ENCODE measurements at places on chromosomes 7 and 10.

- no peak for DNase-seq
Measured at GRCh38 chr10:126538439-126539135, 131.9 kb downstream of the C10orf90 start.

DNA sequence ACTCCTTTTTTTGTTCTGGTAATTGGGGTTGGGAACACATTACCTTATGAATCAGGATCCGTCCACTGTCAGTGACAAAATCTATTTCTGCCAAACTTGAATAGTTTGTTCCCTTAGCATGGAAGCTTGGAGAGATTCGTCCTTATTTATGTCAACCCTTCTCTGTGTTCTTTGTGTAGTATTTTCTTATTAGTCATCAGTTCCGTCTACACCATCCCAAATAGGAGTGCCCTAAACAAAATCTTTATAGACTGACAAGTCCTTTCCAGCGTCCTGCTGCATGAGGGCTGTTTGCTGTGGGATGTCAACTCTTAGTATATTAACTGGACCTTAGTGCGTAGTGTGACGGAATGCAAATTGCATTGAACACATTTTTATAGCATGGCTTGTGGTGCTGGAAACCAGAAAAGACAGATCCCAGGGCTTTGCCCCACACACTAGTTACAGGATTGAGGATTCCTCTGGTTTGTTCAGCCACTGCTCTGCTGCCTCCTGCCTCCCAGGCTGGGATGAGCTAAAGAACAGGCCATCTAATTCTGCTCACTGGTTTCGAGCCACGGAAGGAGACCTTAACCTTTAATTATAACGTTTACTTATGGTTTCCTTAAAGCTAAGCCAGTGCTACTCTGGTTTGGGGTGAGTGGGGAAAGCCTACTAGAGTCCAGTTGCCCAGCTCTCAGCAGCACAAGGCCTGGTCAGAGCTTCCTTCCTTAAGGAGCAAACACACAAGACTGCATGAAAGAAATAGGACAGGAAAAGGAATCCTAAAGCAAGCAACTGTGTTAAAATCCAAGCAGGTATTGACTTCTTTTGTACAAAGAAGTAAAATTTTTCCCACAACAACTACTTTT is 194.4 kb downstream of the CCSER2 start:
- DNase-seq, result no peak

GRCh38 chr7:2956526-2957368 is 86.9 kb downstream of the CARD11 start:
- DNase-seq, result peak; percentile 70

DNA sequence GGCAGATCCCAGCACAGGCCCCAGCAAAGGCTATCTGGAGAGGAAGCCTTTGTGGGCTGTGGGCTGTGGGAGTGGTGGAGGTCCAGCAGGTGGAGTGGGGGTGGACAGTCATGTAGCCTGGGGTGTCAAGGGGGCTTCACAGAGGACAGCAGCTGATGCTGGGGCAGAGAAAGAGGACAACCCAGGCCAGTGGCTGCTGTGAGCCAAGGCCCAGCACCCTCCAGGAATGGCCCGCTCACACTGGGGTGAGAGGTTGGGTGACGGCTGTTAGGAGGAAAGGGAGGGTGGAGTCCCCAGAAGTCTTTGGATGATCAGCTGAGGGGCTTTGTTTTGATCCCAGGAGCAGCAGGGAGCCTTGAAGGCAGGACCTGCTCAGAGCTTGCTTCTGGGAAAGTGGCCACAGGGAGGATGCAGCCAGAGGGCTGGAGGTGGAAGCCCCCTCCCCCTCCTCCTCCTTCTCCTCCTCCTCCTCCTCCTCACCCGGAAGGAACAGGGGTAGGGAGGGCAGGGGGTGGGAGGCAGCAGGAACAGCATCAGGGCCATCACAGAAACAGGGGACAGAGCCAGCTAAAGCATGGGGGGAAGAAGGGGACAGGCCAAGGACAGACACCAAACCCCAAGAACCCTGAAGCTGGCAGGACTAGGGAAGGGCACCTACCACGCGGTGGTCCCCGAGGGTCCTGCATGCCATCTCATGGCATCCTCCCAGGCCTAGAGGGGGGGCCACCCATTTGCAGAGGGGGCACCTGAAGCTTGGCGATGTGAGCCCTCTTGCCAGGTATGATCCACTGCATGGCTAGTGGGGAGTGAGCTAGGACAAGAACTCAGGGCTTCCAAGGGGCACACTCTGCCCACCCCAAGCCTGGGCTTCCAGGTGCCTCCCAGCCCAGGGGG is 144.9 kb downstream of the GRID1 start:
- no peak for DNase-seq

DNA sequence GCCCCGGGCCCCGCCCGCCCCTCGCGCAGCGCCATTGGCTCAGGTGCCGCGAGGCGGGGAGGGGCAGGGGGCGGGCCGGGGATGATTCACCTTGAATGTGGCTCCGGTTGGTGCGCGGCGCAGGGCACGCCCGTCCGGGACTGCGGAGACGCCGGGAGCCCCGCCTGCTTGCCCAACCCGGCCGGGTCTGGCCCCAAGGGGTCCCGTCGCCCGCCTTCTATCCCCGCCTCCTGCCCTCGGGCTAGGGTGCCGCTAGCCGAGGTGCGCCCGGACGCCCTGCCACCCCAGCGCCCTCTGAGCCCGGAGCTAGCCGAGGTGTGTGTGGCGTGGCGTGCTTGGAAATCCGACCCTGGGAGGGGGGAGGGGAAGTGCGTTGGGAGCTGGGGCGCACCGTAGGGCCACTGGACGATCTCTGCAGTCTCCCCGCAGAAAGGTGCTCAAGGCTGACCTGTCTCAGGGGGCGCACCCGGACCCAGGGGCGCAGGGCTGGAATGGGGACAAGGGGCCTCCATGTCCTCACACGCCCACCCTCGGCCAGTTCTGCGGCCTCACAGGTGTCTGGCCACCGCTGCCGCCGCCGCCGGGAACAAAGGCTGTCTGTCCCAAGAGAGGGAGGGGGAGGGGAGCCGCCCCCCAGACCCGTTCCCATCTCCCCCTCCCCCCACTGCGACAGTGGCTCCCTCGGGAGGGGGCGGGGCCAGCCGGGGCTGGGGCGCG is 168.9 kb downstream of the NRF1 start:
- no peak for DNase-seq

DNA sequence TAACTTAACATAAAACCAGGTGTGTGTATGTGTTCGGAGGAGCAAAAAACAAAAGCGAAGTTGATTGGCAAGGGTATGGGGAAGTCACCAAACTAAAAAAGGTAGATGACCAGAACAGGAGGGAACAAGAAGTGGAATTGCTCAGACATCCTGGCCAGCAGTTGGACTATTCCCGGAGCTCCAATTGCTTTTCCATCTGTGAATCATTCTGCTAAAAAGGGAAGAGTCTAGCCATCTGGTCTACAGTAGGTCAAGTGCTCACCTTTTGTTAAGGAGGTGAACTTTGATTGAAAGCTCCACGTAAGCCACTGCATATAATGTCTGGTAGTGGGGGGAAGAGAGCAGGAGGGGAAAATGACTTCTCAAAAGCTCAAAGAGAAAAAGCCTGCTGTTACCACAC is 50.0 kb upstream of the BET1 start:
- DNase-seq, result no peak

DNA sequence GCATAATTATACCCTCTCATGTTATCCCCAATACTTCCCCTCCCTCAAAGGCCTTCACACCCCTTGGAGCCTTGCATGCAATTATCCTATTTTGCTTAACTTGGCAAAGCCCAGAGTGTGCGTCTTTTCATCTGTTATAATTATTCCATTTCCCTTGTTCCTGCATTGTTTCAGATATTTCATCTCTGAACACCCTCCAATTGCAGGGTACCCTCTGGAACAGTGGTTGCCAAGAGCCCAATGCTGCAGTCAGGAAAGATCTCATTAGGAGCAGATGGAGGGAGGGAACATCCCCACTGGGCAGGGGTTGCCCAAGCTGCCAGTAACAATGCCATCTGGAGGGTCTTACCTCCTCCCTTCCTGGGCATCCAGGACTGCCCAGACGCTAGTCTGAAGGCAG is 18.4 kb upstream of the GOLGA7B start:
- DNase-seq, result no peak

Data from coronary artery (tissue), 2 donors.